ENCODE measurements at places on chromosomes 16 and 17.
A peak's percentile ranks its signal among the peaks of the same experiment; 100 is the strongest.

- no peak for DNase-seq
Measured at GRCh38 chr17:49738456-49739163, 25.3 kb downstream of the FAM117A start.

DNA sequence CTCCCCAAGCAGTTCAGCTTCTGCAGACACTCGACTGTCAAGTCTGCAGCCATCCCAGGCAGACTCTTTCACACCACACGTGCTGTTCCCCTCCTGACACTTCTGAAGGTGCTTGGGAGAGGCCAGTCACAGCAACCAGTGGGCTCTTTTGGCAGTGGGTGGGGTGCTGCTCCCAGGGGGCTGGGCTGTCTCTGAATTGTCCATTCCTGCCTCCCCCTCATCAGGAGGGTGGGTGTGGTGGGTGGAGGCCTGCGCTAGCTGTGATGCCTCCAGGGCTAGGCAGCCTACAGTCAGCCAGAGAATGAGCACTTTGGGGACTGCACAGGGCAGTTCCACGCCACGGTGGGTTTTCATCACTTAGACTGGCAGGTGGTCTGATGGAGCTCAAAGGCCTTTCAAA lies 10.3 kb downstream of the STARD3 start:
- no peak for DNase-seq

GRCh38 chr17:4074831-4075495 lies 67.9 kb downstream of the ZZEF1 start:
- DNase-seq: peak; percentile 36

- DNase-seq: peak; percentile 15
Measured at GRCh38 chr16:9256196-9256595, 164.8 kb downstream of the HAPSTR1 start.

GRCh38 chr16:54651440-54652195 lies 279.0 kb upstream of the IRX5 start:
- no peak for DNase-seq

DNA sequence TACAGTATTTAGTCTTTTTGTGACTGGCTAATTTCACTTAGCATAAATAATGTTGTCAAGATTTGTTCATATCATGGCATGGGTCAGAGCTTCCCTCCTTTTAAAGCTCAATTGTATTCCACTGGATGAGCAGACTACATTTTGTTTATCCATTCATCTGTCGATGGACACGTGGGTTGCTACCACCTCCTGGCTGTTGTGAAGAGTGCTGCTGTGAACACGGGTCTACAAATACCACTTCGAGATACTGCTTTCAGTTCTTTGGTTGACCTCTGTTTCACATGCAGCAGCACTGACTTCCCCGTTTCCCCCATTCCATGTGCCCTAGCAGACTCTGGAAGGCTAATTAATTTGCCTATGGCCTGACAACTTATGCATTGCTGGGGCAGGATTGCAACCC lies 285.4 kb downstream of the SHISA9 start:
- no peak for DNase-seq

- peak; percentile 3 for DNase-seq
Measured at GRCh38 chr17:20008242-20009051, 712 bp upstream of the SPECC1 start.

DNA sequence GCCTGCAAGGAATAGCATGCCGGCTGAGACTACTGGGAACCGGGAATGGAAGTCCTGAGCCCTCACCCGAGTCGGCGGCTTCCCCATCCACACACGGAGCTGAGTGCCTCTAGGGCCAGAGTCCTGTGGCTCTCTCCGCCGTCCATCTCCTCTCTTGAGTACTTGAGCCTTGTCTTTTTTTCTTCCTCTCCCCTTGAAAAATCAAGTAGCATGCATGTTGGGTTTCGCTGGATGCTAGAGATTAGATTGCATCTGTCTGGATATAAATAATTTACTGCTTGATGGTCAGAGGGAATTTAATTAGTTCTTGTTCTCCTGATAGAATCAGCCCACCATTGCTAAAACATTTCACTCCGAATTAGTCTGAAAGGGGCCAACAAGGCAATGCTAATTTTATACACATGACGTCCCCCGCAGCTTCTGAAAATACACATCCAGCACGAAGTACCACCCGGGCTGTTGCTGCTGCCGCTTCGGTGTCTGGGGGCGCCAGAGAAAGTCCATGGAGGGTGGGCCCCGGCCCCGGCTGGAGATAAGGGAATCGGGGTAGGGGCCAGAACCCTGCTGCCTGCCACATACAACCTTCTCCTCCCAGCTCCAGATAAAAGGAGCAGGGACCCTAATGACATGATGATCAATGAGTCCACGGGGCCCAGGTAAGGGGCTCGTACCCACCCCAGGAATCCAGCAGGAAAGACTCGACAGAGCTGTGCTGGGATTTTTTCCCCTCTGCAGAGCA lies 48.5 kb downstream of the RBFOX3 start:
- DNase-seq: no peak

DNA sequence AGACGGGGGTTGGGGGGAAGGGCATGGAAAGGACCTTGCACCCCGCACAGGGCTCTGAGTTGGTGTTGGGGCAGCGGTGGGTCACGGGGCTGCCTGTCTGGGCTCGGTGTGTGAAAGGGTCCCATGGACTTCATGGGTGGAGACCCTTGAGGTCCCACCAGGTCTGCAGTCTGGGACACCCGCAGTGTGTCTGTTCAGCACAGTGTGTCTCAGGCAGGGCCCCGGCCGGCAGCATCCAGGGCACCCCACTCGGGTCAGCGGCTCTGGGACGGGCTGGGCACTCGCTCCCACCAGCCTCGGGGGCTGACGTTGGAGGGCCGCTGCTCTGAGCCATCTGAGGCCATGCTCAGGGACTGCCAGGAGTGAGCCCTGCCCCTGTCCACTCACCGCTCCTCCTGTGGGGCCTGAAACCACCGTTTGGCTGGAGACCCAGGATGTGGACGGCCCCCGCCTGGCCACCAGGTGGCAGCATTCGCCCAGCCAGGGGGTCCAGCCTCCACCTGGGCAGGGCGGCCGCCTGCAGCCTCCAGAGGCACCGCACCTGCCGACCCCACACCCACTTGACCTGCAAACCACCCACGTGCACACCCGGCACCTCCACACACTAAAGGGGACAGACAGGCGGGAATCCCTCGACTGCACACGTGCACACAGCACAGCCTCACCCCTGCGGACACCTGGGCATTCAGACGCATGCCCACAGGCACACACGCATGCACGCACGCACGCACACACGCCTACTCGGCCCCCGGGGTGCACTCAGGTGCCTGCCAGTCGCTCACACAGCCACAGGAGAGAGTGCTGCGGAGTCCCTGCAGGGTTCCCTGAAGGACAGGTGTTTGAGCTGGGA lies 10.1 kb upstream of the ZFPM1 start:
- peak; percentile 63 for DNase-seq

DNA sequence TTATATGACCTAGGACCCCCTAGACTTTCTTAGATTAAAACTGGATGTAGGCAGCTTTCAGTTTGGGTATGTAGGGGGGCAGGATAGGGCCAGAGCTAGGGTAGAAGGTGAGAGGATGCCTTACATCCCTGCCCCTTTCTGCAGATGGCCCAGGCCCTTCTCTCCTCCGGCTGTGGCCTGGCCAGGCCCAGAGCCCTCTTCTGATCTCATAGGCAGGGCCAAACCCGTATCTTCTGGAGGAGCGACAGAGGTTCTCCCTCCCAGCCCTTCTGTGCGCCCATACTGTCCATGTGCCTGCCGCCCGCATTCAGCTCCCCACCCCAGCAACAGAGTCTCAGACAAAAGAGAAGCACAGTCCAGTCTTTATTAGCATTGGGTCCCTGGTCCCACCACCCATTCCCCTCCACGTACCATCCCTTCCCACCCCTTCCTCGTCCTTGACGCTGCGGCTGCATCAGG lies 2.0 kb upstream of the TSPOAP1 start:
- DNase-seq: no peak

DNA sequence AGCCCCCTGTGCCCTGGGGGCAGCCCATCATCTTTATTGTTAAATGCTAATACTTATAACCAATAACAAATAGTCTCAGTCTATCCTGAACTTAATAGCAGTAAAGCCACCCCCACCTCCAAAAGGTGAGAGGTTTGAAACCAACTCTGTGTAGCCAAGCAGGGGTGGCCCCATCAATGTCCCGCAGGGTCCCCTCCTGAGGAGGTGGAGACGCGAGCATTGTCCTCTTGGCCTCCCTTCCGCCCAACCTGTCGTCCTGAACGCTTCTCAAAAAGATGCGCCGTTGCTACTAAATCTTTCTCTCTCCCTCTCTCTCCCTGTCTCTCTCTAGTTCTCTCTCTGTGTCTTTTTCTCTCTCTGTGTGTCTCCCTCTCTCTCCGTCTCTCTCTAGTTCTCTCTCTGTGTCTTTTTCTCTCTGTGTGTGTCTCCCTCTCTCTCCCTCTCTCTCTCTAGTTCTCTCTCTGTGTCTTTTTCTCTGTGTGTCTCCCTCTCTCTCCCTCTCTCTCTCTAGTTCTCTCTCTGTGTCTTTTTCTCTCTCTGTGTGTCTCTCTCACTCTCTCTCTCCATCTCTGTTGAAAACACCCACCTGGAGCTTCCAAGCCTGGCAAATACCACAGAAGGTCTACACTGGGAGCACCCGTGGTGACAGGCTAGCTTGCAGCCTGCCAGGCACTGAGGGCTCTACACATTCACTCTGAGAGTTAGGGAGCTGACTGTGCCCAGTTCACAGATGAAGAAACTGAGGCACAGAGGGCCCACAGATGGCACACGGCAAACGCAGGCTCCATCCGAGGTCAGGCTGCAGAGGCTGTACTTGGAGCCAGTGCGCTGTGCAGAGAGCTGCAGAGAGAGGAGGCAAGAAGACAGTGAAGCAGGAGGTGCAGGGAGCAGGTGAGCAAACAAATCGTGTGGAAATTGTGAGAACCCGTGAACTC lies 185.9 kb downstream of the C16orf95 start:
- no peak for DNase-seq

DNA sequence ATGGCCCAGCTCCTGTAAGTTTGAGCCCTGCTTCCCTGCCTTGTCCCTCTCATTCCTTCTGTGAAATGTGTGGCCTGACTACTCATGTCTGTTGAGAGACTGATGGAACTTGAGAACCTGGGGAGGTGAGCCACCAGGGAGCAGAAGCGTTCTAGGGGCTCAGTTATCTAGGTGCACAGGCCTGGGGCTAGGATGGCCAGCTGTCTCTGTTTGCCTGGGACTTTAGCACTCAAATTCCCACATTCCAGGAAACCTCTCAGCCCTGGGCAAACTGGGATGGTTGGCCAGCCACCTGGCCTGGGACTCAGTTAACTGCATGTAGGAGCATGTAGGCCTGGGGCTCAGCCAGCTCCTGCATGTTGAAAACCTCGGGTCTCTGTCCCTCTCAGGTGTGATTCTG lies 9.3 kb upstream of the EPN3 start:
- DNase-seq: no peak

GRCh38 chr17:10062691-10063385 lies 135.6 kb downstream of the GAS7 start:
- no peak for DNase-seq

- no peak for DNase-seq
Measured at GRCh38 chr16:73553941-73554660, 506.2 kb upstream of the ZFHX3 start.

GRCh38 chr16:29791845-29792807 lies 1.6 kb downstream of the KIF22 start:
- no peak for DNase-seq

DNA sequence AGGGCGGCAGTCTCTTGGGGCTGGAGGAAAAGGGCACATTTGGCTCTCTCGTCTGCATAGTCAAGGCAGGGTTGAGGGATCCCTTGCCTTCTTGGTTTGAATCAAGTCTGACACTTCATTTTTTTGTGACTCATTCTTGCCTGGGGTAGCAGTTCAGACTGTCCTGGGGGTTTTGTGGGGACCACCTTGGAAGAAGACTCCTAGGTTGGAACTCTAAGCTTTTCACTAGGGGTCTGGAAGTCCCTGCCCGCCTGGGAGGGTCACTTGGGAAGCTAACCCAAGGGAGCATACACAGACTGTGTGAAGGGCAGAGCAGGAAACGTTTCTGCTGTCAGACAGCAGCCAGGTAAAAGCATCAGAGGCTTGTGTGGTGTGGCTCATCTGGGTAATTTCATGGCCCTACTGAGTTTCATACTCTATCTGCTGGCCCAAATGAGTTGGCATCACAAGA lies 11.3 kb downstream of the YPEL2 start:
- DNase-seq: no peak

GRCh38 chr17:33802349-33803198 lies 452.5 kb upstream of the CCL2 start:
- no peak for DNase-seq

GRCh38 chr17:15516150-15516549 lies 47.1 kb downstream of the TVP23C start:
- peak; percentile 59 for DNase-seq

DNA sequence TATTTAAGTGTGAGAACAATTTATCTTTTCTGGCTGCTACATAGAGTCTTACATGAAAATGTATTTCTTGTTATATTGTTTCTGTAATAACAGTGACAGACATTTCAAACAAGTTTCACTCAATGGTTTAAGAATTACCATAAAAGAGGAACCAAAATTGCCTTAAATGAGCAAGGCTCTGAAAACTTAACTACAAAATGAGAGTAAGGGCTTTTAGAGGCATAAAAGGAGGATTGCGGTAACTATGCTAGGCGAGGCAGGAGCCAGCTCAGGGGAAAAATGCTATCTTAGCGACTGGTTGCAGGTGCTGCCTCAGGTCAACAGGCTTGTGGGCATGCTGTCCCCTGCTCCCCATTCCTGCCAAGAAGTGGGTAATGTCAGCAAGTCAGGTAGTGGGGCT lies 81.7 kb upstream of the MSI2 start:
- DNase-seq: no peak

GRCh38 chr16:53358884-53359283 lies 75.4 kb upstream of the RBL2 start:
- DNase-seq: no peak

DNA sequence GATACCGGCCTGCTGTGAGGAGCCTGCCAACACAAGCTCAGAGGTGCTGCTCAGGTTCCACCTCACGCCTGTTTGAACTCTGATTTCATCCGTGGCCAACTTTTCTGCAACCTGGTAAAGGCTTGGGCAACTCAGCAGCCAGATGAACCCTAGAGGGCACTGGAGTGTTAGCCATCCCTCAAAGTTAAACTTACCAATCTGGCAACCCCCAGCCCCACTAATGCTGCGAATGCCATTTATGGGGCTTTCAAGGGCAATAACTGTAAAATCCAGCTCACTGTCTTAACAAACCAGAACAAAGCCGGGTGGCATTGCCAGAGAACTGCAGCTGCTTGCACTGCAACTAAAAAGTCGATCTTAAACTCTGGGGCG lies 105.5 kb downstream of the AXIN2 start:
- peak; percentile 17 for DNase-seq

DNA sequence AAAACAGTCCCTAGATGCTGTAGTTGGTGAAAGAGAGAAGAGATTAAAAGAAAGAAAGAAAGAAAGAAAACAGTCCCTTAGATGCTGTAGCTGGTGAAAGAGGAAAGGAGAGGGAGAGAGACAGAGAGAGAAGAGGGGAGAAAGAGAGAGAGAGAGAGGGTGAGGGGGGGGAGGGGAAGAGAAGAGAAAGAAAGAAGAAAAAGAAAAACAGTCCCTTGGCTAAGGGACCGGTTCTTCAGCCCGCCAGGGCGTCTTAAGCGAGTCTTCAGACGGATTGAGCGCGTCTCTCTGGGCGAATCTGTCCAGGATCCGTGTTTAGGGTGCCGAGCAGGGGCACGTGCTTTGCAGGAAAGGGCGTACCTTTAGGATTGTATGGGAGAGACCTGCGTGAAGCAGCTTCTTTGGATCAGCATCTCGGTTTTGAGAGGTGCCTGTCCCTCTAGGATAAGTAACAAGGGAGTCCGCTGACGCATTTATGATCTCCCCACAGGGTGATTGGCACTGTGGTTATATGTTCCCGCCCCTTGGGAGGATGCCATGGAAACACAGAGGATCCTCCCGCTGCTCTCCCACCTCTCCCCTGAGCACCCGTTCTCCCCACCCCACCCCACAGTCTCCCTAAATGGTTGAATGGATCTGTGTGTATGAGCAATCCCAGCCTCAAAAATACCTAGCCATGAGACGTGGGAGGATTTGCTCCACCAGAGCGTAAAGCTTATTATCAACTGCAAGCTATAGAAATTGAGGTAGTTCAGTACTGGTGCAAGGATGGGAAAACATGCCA lies 16.7 kb downstream of the GNGT2 start:
- DNase-seq: peak; percentile 75

Measured in fibroblast of skin of right biceps (primary cell).